NCI-H524 (cell line): ENCODE measurements at places on chromosomes 5 and 9.
A peak's percentile ranks its signal among the peaks of the same experiment; 100 is the strongest.

DNA sequence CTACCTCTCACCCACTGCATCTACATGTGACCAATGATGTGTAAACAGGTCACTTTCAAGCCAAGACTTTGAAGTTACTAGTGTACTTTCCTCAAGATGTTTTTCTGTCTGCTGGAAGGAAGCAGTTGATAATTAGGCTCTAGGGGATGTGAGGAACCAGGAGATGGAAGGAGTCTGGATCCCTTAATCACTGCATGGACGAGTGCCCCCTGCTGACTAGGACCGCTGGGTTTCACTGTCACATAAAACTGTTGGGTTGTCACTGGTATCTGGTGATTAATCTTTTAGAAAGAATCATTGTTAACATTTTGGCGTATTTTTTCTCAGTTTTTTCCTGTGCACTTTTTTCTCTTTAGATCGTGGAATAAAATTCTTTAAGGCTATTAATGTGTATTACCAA lies 79.5 kb downstream of the SREK1 start:
- no peak for DNase-seq

DNA sequence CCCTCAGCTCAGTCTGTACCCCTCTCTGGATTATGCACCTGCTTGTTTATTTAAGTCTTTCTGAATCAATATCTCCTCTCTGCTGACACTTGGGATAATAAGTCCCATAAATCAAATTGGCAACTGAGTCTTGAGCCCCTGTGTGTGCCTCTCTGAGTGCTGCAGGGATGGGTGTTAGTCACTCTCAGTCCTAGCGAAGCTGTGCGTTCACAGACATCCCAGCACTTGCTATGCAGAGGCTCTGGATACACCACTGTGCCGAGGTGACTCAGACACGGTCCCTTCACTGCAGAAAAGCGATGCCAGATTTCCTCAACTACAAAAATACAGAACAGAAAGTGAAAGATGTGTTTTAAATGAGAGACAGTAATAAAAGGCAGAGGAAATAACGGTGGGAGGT lies 4.1 kb upstream of the KCNMB1 start:
- DNase-seq, result no peak

DNA sequence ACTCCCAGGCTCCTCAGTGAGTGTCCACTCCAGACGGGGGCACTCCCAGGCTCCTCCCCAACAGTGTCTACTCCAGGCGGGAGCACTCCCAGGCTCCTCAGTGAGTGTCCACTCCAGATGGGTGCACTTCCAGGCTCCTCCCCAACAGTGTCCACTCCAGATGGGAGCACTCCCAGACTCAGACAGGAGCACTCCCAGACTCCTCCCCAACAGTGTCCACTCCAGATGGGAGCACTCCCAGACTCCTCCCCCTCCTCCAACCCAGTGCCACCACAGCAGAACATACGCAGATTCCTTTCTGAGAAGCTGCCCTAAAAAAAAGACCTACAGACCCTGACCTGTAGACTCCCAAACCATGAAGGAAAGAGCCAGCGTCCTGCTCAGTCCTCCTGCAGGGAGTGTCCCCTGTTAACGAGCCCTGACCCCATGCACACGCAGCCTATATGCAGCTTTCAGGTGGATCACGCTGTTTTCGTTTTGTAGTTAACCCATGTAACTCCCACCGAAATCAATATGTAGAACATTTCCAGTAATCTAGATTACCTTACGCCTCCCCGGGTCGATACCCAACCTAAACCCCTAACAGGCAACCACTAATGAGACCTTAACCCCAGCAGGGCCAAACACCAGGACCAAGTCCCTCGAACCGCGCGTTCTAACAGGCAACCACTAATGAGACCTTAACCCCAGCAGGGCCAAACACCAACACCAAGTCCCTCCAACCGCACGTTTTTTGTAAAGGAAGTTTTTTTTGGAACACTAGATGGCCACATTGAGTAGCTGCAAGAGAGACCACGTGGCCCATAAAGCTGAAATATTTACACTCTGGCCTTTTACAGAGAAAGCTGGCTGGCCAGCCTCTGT lies 15.7 kb downstream of the PNPLA7 start:
- peak; percentile 20 for DNase-seq

DNA sequence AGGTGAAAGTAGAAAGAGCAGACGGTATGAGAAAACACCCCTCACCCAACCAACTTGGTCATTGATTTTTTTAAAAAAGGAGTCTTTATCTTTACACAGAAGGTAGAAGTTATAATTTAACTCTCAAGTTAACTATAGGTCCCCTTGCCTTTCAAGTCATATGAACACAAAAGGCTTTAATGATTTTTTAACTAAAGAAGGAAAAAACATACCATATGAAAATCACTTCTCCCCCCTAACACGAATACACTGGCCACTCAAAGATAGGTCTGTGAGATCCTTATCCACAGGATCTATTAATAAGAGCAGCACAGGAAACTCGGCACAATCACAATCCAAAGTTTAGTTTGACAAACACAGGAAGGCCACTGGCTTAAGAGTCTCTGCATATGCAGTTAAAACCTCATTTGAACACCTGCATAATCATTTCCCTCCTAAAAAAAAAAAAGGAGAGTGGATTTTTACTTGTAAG lies 138.0 kb downstream of the ENC1 start:
- DNase-seq, result no peak

- DNase-seq, result no peak
Measured at GRCh38 chr9:77892955-77893514, 138.6 kb downstream of the GNAQ start.

DNA sequence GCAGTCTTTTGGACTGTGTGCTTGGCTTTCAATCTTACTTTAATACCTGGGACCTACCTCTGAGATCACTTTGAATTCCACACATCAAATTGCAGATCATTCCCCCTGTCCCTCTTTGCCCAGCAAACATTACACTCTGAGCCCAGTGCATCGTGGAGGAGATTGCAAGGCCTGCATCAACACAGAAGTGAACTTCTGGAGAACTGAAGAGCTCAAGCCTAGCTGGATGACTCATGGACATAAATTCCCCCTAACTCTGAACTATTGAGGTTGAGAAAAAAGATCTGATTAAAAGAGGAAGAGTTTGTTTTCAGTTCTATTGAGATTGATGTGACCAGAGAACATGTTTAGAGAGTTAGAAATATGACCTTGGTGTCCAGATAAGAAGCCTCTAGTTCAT lies 316.0 kb upstream of the DMAC1 start:
- no peak for DNase-seq

DNA sequence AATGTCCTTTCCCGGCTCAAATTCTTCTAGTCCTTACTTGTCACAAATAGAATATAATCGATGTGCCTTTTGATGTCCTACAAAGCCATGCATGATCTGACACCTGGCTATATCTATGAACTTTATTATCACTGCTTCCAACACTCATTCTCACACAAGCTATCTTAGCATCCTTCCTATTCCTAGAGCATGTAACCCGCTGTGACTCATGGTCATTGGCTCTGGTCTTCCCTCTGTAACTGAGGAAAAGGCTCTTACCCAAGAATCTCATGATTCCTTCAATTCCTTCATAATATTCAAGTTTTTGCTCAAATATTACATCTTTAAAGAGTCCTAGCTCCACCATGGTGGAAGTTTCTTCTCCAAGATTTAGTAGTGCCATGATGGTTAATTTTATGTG lies 480.0 kb upstream of the PAPPA start:
- DNase-seq, result no peak

GRCh38 chr5:2173151-2173834 lies 290.6 kb upstream of the IRX4 start:
- DNase-seq, result no peak

DNA sequence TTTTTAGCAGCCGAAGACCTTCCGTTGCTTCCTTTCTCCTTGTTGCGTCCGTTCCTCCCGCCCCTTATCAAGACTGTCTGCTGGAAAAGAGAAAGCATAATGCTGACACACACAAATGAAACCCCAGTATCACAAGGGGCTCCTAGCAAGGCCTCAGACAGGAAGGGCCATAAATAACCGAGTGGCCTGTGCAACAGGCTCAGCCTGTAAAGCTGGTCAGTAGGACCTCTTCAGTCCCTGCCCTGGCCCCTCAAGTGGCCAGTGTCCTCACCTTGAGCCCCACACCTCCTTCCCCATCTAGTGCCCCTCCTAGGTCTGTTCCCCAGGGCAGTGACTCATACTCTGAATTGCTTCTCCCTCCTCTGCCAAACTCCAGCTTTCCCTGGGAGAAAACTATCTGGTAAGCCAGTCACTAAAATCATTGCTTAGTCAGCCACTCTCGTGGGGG lies 174.6 kb upstream of the IL12B start:
- no peak for DNase-seq

GRCh38 chr9:113227436-113227835 lies 6.1 kb downstream of the SLC31A1 start:
- DNase-seq, result no peak

- peak; percentile 47 for DNase-seq
Measured at GRCh38 chr9:37036776-37037502, 2.9 kb upstream of the PAX5 start.

DNA sequence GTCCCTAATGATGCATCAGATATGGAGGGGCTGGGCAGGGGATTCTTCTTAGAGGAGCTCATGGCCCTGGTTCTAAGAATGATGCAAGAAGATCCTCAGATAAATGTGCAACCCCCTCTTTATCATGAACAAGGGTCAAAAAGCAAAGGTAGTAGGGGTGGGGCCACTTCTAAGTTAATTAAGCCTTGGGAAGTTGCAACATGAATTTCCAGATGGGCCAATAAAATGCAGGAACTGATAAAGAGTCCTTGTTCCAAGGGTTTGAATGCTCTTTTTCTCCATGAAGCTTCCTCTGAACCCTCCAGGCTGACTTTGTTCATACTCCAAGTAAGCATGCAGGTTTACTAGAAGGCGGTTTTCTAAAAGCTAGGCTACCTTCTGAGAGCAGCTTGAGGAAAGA lies 25.6 kb downstream of the PCA3 start:
- no peak for DNase-seq

- DNase-seq, result no peak
Measured at GRCh38 chr9:97365634-97366033, 46.3 kb upstream of the TDRD7 start.

DNA sequence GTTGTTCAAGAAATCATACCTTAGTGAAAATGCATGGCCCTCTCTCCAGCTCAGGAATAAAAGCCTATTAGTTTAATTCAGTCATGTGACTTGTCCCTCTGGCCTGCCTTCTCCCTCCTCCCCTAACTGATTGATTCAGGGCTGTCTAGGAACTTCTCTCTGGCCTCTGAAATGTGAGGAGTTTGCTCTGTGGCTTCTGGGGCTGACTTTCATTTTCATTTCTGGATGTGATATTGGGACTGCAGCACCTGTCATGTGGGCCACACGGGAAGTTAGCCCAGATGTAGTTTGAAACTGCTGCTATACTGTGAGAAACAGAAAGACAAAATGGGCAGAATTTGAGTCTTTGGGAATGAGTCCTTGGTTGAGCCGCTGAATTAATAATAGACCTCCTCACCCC lies 44.8 kb downstream of the PARP8 start:
- peak; percentile 12 for DNase-seq

DNA sequence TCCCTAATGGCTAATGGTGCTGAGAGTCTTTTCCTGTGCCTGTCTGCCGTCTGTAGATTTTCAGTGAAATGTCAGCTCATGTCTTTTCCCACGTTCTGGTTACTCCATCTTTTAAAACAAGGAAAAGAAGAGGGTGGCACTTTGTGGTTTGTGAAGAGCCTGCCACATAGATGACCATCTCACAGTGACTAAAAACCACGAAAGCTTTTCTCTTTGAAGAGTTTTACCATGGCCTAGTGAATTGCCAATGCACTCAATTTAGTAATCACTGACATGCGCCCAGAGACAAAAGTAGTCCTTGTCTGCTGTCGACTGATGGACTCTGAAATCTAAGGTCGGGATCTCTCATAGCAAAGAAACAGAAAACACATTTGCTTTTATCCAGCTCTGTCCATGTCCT lies 50.4 kb downstream of the SPATA31C2 start:
- DNase-seq, result no peak

DNA sequence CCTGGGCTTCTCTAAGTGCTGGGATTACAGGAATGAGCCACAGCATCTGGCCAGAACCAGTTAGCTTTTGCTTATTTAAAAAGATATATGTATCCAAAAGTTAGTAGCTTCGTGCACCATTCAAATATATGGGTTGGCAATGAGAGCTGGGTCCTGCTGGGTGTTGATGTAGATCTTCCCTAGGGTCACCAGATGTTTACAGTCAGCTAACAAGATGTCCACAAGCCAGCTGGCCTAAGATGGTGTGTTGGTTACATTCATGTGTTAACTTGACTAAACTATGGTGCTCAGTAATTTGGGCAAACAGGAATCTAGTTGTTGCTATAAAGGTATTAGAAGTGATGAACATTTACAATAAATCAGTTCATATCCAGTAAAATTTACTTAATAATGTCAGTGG lies 948.6 kb upstream of the EDIL3 start:
- no peak for DNase-seq

DNA sequence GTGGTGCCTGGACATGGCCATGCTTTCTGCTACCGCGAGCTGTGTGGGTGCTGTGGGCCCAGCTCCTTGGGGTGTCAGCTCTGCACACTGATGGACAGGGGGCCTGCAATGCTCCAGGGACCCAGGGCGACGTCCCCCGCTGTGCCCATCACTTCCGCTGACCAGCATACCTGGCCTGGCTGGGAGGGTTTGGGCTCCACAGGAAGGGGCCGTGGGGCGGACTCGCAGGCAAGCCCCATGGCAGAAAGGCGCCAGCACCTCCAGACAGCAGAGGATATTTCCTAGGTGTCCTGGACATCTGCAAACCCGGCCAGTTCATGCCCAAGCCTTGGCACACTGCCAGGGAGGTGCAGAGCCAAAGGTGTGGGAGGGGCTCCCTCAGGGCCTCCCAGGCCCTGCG lies 295.8 kb upstream of the IRX4 start:
- no peak for DNase-seq

- DNase-seq, result no peak
Measured at GRCh38 chr9:93517331-93517730, 59.1 kb upstream of the PHF2 start.

GRCh38 chr5:94391996-94392395 lies 226.4 kb downstream of the KIAA0825 start:
- no peak for DNase-seq

DNA sequence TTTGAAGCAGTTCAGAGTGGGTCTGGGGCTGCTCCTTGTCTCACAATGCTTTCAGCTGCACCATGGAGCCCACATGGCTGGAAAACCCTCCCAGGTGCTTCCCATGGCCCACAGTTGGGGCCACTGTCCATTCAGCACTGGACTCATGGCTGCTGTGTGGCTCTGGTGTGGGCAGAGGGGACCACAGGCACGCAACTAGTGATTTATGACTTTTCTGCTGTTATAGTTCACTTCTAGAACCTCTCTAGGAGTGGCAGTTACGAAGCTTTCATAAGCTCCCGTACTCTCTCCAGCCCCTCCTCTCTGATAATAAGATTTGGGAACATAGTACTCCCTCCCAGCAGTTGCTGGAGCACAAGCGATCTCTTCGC lies 29.0 kb downstream of the GLRA1 start:
- no peak for DNase-seq

DNA sequence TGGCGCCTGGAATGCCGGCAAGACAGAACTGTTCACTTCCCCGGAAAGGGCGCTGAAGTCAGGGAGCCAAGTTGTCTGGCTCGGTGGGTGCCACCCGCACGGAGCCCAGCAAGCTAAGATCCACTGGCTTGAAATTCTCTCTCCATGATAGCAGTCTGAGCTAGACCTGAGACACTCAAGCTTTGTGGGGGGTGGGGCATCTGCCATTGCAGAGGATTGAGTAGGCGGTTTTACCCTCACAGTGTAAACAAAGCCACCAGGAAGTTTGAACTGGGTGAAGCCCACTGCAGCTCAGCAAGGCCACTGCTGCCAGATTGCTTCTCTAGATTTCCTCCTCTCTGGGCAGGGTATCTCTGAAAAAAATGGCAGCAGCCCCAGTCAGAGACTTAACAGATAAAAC lies 277.4 kb downstream of the SLCO4C1 start:
- no peak for DNase-seq

- no peak for DNase-seq
Measured at GRCh38 chr5:130237721-130238120, 333.5 kb downstream of the CHSY3 start.

- peak; percentile 84 for DNase-seq
Measured at GRCh38 chr5:157067005-157067404, 8.1 kb upstream of the HAVCR1 start.
